B cell (primary cell): ENCODE measurements at places on chromosomes 5 and 9. TPM values are rescaled to one million over a fixed set of nuclear protein-coding genes. Genes with fewer than 3 reads are reported as not detected.
A peak's percentile ranks its signal among the peaks of the same experiment; 100 is the strongest.

The PCDHB15 gene
- polyA plus RNA-seq = 0.10 TPM in 1 of 2 replicates, not detected in the other

The STKLD1 gene
- polyA plus RNA-seq = 0.18 and 0.79 TPM in 2 replicates

The CTNNA1 gene
- polyA plus RNA-seq = 15.9 and 22.7 TPM in 2 replicates

The NEURL1B gene
- polyA plus RNA-seq = 0.06 and 0.09 TPM in 2 replicates

GRCh38 chr5:10518347-10518746 is 45.5 kb upstream of the ANKRD33B start:
- no peaks in the 10 kb centered on the region for H3K27me3 ChIP-seq
- peaks cover 9% of the 10 kb centered on the region for H3K4me1 ChIP-seq
- DNase-seq = no peak
- H3K27ac ChIP-seq = no peak overlapping the region
- no peak overlapping the region for H3K4me3 ChIP-seq

The AGXT2 gene
- not detected in 2 replicates for polyA plus RNA-seq

- H3K36me3 ChIP-seq = peaks cover 10% of the 10 kb centered on the region
- H3K4me3 ChIP-seq = no peak overlapping the region
These were observed 157.5 kb downstream of the DOCK8 start for GRCh38 chr9:372128-372527.

GRCh38 chr5:107855171-107855570 is 184.4 kb upstream of the EFNA5 start:
- H3K4me1 ChIP-seq = no peaks in the 10 kb centered on the region
- H3K27me3 ChIP-seq = no peaks in the 10 kb centered on the region
- H3K27ac ChIP-seq = no peak overlapping the region
- H3K36me3 ChIP-seq = no peaks in the 10 kb centered on the region

The PCDHB6 gene
- polyA plus RNA-seq = not detected in 2 replicates

GRCh38 chr9:96327694-96328352 is 25.8 kb upstream of the HSD17B3 start:
- no peak overlapping the region for H3K27ac ChIP-seq
- H3K27me3 ChIP-seq = no peaks in the 10 kb centered on the region
- no peaks in the 10 kb centered on the region for H3K4me1 ChIP-seq
- H3K36me3 ChIP-seq = no peaks in the 10 kb centered on the region
- no peak overlapping the region for H3K4me3 ChIP-seq

DNA sequence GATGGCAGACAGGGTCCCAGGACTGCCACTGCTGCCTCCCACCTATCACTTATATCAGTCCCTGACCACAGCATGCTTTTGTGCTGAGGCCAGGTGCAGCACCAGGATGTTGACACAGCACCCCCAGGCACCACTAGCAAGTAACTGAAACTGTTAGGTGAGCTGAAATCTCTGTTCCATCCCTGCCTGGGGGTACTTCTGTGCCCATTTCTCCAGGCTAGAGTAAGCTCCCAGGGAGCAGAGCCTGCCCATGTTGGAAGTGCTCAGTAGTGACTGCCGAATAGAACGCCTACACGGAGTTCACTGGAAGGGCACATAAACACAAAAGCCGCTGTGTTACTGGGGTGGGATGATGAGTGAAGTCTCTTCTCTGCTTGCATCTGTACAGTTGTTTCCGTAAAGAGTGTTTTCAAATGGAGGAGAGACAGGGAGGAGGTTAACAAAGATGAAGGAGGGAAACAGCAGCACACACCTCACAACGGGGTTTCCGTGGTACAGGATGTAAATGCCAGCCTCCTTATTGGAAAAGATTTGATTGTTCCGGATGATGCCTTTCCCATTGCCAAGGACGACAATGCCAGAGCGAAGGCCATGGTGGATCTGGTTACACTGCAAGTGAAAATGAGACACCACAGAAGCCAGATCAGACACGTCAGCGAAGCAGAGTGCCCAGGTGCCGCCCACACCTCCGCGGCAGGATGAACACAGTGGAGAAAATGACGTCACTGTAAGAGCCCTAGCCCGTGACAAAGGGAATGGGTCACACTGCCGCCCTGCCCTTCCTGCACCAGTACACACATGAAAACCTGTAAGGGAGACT is 43.1 kb downstream of the POLR1E start:
- H3K4me3 ChIP-seq = no peak overlapping the region
- no peak overlapping the region for H3K27ac ChIP-seq
- H3K4me1 ChIP-seq = no peaks in the 10 kb centered on the region
- DNase-seq = peak; percentile 82
- H3K27me3 ChIP-seq = no peaks in the 10 kb centered on the region

The WNT8A gene
- polyA plus RNA-seq = not detected in 2 replicates

GRCh38 chr5:147631428-147632003 is 121.6 kb upstream of the DPYSL3 start:
- H3K4me3 ChIP-seq = no peak overlapping the region
- no peaks in the 10 kb centered on the region for H3K27me3 ChIP-seq
- H3K36me3 ChIP-seq = no peaks in the 10 kb centered on the region
- no peak for DNase-seq

The ZBTB26 gene
- 4.7 and 5.8 TPM in 2 replicates for polyA plus RNA-seq

DNA sequence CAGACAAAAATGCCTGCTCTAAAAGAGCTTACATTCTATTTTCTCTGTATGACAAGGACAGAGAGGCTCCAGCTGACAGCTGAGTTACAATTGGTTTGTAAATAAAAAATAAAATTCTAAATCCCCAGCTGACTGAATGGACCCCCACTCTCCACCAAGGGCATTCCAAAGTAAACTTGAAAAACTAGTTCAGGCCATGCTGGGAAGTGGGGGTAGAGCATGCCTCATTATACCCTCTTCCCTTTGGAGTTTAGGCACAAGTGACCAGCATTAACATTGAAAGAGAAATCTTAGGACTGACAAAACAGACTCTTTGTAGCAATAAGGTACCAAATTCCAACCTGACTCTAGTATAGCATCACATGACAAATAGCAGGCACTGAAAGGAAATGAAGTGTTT is 31.0 kb downstream of the KIF4B start:
- no peak overlapping the region for H3K27ac ChIP-seq
- no peaks in the 10 kb centered on the region for H3K4me1 ChIP-seq
- H3K4me3 ChIP-seq = no peak overlapping the region
- H3K27me3 ChIP-seq = no peaks in the 10 kb centered on the region

- no peak for DNase-seq
- H3K27me3 ChIP-seq = peaks cover 34% of the 10 kb centered on the region
- H3K4me3 ChIP-seq = no peak overlapping the region
- H3K36me3 ChIP-seq = no peaks in the 10 kb centered on the region
- H3K4me1 ChIP-seq = peaks cover 25% of the 10 kb centered on the region
These were observed 4.1 kb downstream of the NR6A1 start for GRCh38 chr9:124766815-124767554.

- H3K4me1 ChIP-seq = no peaks in the 10 kb centered on the region
- no peak for DNase-seq
- no peak overlapping the region for H3K4me3 ChIP-seq
- no peaks in the 10 kb centered on the region for H3K36me3 ChIP-seq
- H3K27ac ChIP-seq = no peak overlapping the region
These were observed 91.7 kb upstream of the KLF9 start for GRCh38 chr9:70506159-70506558.

- no peaks in the 10 kb centered on the region for H3K36me3 ChIP-seq
- H3K4me1 ChIP-seq = peaks cover 6% of the 10 kb centered on the region
- no peak overlapping the region for H3K4me3 ChIP-seq
These were observed 134.8 kb downstream of the KCNIP1 start for GRCh38 chr5:170638454-170639220.

DNA sequence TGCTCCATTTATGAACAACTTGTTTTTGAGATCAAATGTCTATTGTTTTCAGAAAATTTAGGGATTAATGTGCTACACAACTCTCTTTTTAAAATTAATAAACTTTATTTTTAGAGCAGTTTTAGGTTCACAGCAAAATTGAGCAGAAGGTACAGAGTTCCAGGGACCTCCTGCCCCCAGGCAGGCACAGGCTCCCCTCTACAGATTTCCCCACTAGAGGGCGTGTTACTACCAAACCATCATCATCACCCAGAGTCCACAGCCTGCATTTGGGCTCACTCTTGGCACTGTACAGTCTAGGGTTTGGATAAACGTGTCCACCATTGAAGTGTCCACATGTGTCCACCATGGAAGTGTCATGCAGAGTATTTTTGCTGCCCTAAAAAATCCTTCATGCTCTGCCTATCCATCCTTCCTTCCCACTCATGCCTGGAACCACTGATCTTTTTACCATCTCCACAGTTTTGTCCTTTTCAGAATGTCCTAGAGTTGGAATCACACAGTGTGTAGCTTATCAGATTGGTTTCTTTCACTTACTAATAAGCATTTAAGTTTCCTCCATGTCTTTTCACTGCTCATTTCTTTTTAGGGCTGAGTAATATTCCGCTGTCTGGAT is 61.7 kb downstream of the MRPL36 start:
- peak; percentile 36 for DNase-seq
- H3K4me3 ChIP-seq = no peak overlapping the region
- H3K36me3 ChIP-seq = no peaks in the 10 kb centered on the region
- H3K4me1 ChIP-seq = no peaks in the 10 kb centered on the region

The CER1 gene
- polyA plus RNA-seq = not detected in 2 replicates

- no peak overlapping the region for H3K4me3 ChIP-seq
- no peaks in the 10 kb centered on the region for H3K4me1 ChIP-seq
- no peaks in the 10 kb centered on the region for H3K36me3 ChIP-seq
- no peaks in the 10 kb centered on the region for H3K27me3 ChIP-seq
- no peak overlapping the region for H3K27ac ChIP-seq
These were observed 109.8 kb upstream of the SNX2 start for GRCh38 chr5:122665051-122665450.

The LOX gene
- polyA plus RNA-seq = not detected in 2 replicates

The PCDHA9 gene
- polyA plus RNA-seq = not detected in 2 replicates

The PCDHB5 gene
- polyA plus RNA-seq = 0.06 TPM in 1 of 2 replicates, not detected in the other

The FGF18 gene
- polyA plus RNA-seq = 0.06 and 0.07 TPM in 2 replicates

The FOXD4 gene
- 0.07 and 0.18 TPM in 2 replicates for polyA plus RNA-seq

The HAVCR2 gene
- polyA plus RNA-seq = 0.55 and 0.64 TPM in 2 replicates

The FANCG gene
- polyA plus RNA-seq = 26.5 and 27.1 TPM in 2 replicates

- no peak for DNase-seq
- no peaks in the 10 kb centered on the region for H3K27me3 ChIP-seq
- no peaks in the 10 kb centered on the region for H3K36me3 ChIP-seq
These were observed 13.7 kb upstream of the CAMSAP1 start for GRCh38 chr9:135920973-135921585.

The MLANA gene
- not detected in 2 replicates for polyA plus RNA-seq

The MORN5 gene
- polyA plus RNA-seq = not detected in 2 replicates

DNA sequence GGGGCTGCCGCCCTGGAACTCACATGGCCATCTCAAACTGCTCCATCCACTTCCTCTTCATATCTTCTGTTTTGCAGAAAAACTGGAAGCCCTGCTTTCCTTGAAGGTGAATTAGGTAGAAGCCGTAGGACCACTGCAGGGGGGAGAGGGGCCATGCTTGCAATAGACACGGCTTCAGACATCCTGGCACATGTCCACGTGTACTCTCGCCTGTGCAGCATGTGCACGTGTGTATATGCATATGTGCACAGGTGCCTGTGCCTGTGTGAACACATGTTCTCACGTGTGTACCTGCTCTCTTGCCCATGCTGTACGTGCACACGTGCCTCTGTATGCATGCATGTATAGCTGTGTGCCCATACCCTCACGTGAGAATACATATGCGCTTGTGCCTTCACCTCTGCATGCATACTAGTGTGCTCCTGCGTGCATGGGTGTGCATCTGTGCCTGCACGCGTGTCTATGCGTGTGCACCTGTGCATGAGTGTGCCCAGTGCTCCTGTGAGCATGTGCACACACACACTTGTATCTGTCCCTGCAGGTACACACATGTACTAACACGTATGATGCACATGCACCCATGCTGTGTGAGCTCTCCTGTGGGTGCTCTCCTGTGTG is 47.7 kb upstream of the SARDH start:
- peaks cover 77% of the 10 kb centered on the region for H3K4me1 ChIP-seq
- no peaks in the 10 kb centered on the region for H3K36me3 ChIP-seq
- no peaks in the 10 kb centered on the region for H3K27me3 ChIP-seq

DNA sequence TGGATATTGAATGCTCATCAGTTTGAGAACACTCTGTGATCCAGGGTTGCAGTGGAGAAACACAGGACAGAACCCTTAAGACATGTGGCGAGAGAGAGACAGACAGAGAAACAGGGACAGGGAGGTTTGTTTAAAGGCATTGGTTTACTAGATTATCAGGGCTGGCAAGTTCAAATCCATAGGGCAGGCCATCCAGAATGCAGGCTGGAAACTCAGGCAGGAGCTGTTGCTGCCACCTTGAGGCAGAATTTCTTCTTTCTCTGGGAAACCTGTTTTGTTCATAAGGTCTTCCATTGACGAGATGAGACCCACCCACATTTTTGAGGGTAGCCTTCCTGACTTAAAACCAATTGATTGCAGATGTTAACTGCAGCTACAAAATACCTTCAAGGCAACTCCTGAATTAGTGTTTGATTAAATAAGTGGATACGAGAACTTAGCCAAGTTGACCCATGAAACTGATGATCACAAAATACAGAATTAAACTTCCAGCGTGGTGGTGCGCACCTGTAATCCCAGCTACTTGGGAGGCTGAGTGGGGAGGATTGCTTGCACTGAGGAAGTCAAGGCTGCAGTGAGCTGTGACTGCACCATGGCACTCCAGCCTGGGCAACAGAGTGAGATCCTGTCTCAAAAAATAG is 55.9 kb downstream of the NSUN2 start:
- no peaks in the 10 kb centered on the region for H3K36me3 ChIP-seq
- DNase-seq = peak; percentile 27
- no peak overlapping the region for H3K27ac ChIP-seq
- H3K4me3 ChIP-seq = no peak overlapping the region
- H3K27me3 ChIP-seq = no peaks in the 10 kb centered on the region
